ENCODE measurements at places on chromosomes 3 and 15. TPM values are rescaled to one million over a fixed set of nuclear protein-coding genes. Genes with fewer than 3 reads are reported as not detected.

DNA sequence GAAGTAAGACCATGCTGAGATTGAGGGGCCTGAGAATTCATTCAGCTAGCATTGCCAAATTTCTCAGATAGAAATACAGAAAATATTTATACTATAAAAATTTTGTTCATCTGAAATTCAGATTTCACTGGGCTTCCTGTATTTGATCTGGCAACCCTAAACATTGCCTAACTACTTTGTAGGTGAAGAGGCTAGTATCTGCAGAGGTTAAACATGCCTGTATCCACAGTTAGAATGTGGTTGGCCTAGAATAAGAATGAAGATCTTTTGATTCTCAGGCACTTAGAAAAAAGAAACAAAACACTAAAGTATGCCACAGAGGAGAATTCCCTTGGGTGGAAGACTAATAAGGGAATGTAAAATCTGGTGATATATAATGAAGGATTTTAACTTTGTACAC, 189.0 kb downstream of the DIPK2A start:
- no peak for DNase-seq

GRCh38 chr3:138948371-138949001, 1.5 kb downstream of the FOXL2NB start:
- DNase-seq: no peak

CCR4 gene
- not detected for polyA plus RNA-seq

CCDC39 gene
- not detected for polyA plus RNA-seq

Data from cardiac muscle cell (in vitro differentiated cells and primary cell).